ENCODE measurements at places on chromosomes 2 and 18.

- no peak for DNase-seq
Measured at GRCh38 chr2:171883275-171883893, 10.7 kb downstream of the SLC25A12 start.

DNA sequence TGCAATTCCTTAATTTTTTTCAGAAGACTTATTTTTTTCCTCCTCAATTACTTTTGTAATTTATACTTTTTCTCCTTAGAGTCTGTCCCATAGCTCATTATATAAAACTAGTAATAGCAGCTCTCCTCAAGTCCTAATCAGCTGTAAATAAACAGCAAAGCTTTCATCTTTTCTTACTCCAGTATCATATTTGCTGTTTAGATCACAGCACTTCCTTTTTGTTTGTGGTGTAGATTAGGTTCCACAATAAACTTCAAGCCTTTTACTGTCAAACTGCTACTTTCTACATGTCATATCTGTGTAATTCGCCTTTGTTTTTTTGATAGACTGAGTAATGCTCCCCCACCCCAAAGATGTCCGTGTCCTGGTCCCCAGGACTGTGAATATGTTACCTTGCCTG lies 25.5 kb downstream of the GCG start:
- no peak for DNase-seq

DNA sequence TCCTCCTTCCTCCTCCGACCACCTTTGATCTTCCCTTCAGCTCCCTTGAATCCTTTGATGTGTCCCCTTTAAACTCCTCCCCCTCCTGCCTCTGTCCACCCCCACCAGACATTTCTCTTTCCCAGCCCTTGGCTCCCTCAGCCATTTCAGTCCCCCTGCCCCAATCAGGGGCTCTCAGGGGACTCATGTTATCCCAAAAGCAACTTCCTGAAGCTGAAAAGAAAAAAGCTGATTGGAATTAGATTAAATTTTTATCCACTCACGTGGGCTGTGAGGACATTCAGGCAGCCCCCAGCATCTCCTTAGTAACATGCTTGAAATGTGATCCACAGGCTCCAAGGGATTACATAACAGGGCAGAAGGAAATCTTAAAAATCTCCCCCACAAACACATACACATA lies 81.3 kb downstream of the NEURL3 start:
- no peak for DNase-seq

DNA sequence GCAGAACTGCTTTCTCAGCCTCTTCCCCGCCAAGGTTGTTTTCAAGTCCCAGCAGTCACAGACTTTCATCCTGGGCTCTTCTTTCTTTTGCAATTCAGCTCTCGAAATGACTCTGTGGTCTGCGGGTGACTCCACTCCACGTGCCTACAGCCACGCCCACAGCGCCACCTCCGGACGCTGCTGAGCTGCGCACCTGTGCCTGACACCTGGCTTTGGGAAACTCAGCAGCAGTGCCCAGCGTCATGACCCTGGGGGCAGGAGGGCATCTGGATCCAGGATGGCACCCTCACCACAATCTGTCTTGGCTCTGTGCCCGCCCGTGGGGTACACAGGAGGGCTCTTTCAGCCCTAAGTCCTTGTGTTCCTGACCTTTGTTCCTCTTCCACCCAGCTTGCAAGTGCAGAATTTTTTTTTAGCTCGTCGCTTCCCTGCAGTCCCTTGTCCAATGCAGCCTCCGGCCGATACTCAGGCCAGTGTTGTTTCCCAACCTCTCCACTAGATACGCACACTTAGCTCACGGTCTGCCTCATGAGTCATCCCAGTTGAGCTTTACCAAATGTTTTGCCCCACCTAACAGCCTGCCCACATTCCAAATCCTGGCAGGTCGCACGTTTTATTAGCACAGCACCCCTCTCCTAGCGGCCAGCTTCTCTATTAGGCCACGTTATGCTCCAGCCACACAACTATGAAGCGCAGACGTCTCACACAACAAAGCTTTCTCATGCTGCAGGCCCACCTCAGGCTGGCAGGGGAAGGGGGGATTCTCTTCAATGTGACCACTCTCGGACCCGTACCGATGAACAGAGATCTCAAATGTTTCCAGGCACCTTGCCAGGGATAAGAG lies 6.5 kb upstream of the CAPN10 start:
- peak; percentile 84 for DNase-seq

DNA sequence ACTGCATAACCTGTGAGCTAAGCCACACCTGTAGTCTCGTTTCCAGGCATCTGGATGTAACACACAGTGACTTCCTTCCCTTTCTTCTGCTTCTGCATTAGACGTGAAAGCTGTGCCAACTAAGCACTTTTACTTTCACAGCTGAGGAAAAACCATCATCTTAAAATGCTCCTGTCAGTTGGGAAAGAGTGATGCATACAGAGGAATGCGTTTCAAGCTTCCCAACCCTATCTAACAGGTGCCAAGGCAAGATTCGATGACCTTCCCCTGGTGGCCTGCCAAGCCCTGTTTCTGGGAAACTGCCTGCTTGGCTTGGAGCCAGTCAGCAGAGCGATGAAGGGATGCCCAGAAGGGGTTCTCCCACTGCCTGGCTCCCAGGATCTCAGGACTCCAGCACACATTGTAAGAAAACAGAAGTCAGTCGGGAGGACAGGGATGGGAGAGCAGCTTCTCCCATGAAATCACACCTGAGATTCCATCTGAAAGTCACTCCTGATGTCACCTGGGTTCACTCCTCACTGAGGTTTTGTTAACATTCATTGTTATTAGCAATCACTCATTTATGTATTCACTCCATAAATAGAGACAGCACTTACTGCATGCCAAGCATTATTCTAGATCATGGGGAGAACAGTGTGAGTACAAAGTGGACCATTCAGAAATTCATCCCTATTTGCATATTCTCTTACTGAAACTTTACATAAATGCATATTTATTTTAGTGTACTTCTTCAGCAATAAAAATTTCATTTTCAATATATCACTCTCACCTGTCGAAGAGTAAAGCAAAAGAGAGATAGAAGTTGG lies 64.1 kb downstream of the DTNA start:
- peak; percentile 57 for DNase-seq

- DNase-seq: peak; percentile 55
Measured at GRCh38 chr2:133561045-133561852, 7.0 kb downstream of the NCKAP5 start.

GRCh38 chr2:33673937-33674336 lies 74.8 kb upstream of the FAM98A start:
- no peak for DNase-seq

GRCh38 chr2:69517410-69517809 lies 80.2 kb upstream of the NFU1 start:
- DNase-seq: no peak

GRCh38 chr2:96768083-96768561 lies 7.4 kb downstream of the CNNM4 start:
- DNase-seq: no peak

- no peak for DNase-seq
Measured at GRCh38 chr2:101307503-101307902, 998 bp downstream of the RNF149 start.

DNA sequence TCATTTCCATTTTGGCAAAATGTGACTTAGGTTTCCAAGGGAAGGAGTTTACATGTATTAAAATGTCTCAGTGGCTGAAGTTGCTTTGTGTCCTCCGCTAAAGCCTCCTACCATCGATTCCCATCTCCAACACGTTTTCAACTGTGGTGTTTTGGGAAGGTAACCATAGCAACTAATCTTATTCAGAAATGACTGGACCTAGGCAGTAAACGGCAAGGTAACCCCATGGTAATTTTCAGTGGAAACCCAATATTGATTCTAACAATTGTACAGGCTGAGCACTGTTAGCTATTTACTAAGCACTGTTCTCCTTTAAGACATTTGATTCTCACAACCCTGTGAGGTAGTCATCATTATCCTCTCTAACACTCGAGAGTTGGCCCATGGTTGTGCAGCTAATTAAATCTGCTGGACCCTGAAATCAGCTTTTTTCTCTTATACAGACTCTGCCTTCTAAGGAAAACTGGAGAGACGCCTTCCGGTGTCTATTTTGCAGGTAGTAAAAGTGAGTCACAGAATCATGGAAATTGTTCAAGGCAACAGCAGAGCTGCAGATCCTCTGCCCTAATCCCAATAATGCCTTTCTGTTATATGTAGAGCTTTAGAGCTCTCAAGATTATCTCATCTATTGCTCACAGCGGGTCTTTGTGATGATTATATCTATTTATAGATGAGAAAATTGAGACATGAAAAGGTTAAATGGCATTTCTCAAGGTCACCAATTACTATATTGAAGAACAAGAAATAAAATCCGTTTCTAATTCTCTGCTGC lies 36.2 kb downstream of the FASTKD2 start:
- DNase-seq: no peak

- no peak for DNase-seq
Measured at GRCh38 chr2:10764896-10765295, 43.5 kb downstream of the ATP6V1C2 start.

DNA sequence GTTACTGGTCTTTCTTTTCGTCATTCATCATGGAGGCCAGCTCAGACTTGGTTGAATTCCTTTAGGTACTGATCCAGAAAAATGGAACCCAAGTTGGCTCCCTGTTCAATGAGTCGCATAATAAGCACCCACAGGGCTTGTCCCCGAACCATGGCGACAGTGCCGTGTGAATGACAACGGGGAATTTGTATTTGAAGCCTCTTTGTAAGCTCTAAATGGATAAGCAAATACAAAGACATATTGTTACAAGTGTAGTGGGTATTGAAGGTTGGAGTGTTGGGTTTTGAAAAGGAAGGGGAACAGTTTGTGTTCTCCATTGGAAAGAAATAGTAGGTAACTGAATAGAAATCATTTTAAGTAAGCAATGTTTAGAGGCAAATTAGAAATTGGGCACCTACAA lies 288.9 kb downstream of the SLC4A3 start:
- no peak for DNase-seq

DNA sequence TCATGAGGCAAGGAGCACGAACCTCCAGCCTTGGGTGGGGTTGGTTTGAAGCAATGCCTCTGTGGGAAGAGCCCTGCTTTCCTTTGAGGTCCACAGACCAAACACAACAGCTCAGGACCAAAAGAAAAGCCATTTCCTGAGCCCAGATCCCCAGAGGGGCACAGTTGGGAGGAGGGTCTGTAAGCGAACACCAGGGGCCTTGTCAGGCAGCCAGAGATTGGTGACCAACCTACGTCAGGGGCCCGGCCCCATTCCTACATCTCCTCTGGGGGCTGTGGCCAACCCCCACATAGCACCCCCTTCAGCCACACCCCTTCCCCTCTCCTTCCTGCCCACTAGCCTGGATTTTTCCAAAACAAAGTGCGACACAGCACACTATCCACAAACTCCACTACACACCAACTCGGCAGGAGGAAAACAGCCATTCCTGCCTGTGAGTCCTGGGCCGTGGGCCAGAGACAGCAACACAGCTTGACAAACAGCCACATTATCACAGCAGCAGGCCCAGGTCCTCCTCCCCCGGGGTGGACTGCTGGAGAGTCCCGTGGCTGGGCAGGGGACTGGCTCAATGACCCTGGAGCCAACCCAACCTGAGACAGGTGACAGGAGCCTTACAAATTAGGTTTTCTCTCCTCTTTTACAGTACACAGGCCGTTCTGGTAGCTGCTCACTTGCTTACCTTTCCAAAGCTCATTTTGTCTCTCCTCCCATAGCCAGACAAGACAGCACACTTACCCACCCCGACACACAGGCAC lies 98.8 kb downstream of the TNS1 start:
- DNase-seq: peak; percentile 12

- DNase-seq: no peak
Measured at GRCh38 chr2:16860627-16861026, 195.0 kb upstream of the CYRIA start.

DNA sequence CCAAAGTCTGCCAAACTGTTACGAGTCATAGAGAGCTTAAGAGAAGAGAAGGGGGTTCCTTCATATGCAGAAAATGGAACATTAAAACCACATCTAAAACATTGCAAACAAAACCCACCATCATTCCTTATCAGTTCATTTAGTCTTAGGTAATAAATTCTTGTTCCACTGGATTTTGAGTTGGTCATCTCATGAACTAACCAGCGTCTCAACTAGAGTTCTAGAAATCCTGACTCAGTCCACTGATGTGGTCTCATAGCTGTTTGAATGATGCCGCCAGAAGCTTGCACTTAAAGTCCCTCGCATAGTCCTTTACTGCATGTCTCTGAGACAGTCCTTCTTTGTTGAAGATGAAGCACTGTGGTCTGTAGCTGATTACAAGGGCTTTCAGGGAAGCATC lies 15.0 kb upstream of the CAB39 start:
- no peak for DNase-seq

- DNase-seq: no peak
Measured at GRCh38 chr2:3033315-3033714, 344.3 kb downstream of the EIPR1 start.

GRCh38 chr2:46937471-46937901 lies 21.9 kb upstream of the MCFD2 start:
- DNase-seq: no peak

GRCh38 chr18:50053111-50053510 lies 141.8 kb downstream of the MYO5B start:
- no peak for DNase-seq

- DNase-seq: no peak
Measured at GRCh38 chr18:48840491-48840877, 110.3 kb downstream of the SMAD7 start.

GRCh38 chr18:23094411-23095190 lies 40.7 kb upstream of the CABLES1 start:
- no peak for DNase-seq

- no peak for DNase-seq
Measured at GRCh38 chr2:46816151-46816845, 99.3 kb downstream of the MCFD2 start.

DNA sequence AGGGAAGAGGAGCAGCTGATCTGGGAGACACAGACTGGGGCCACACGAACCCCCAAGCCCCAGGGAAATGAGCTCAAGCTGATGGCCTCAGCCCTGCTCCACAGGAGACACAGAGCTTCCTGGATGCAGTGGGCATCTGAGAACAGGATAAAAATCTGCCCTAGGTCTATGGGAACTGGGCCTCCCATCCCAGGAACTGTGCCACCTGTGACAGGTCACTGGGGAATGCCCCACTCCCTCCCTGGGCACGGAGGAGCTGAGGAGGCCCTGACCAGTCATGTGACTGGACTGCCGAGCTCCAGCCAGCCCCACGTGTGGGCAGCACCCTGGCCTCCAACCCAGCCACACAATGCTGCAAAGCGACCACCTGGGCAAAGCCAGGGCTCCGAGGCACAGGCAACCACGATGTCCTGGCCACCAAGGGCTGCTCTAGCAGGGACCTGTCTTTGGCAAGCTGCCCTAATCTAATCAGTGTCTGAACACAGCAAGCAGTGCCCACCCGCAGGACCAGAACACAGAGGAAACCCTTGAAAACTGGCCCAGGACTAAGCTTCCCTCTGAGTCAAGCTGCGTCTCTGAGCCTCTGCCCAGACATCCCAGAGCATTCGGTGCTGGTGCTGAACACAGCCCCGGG lies 57.8 kb upstream of the ID2 start:
- no peak for DNase-seq

GRCh38 chr2:136764452-136765255 lies 691 bp upstream of the THSD7B start:
- DNase-seq: no peak

DNA sequence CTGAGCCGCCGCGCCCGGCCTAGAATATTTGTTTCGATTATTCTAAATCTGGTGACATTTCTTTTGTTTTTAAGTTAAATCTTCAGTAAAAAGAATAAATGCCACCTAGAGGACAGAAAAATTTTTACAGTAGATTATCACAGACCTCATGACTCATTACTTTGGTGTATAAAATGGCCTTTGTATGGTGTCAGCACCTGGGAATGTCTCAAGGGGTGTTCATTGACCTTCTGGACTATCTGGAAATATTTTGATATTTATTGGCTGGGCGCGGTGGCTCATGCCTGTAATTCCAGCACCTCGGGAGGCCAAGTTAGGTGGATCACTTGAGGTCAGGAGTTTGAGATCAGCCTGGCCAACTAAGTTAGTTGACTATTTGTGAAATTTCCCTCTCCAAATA lies 30.3 kb upstream of the SLC30A6 start:
- DNase-seq: peak; percentile 71

GRCh38 chr2:150234787-150235446 lies 252.6 kb downstream of the RND3 start:
- peak; percentile 78 for DNase-seq

Measured in Daoy (cell line).